ENCODE measurements at places on chromosomes 4 and X.

DNA sequence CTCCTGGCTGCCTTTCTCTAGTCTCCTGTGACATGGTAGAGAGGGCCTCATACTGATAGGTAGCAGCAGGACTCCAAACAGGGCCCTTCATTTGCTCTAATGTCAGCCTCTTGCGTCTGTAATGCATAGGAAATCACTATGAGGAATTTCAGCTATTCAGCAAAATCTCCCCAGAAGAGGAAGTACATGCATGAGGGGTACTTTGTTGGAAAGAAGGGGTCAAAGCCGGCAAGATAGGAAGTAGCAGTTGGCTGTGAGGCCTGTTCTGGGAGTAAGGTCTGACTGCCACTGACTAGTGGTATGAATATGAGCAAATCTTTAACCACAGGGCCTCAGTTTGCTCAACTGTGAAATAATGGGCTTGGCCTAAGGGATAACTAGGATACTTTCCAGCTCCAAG, 283.2 kb downstream of the ARHGAP10 start:
- no peak for DNase-seq

DNA sequence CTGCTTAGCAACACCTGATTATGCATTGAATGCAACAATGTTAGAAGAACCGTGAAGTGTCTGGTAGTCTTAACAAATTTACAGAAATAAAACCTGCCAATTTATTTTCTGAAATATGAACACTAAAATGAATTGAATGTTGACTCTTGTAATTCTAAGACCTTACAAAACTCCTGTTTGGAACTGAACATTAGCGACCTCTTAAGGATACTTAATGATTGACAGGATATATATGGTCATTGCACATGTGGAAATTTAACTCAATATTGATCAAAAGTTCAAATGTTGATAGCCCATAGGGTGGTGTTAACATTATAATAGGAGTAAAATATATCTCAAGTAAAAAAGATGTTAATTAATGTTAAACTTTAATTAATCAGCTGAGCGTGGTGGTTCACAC, 79.1 kb downstream of the TECRL start:
- DNase-seq, result no peak

DNA sequence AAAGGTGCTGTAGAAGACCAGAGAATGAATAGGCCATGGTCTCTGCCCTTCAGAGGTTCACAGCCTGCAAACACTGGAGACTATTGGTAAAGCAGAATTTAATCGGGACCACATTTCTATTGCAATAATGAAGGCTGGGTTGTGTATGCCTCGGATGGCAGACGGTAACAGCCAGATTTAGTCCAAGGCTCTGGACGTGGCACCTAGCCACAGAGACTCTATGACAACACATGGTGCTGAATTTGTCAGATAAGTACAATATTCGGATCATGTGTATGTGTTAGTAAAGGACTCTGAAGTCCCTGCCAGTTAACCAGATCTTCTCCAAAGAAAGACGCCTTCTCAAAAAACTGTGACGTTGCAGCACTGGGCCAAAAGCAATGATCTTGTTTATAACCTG, 129.0 kb downstream of the DCTD start:
- DNase-seq, result peak; percentile 18

GRCh38 chr4:116925900-116926457, 159.4 kb downstream of the TRAM1L1 start:
- no peak for DNase-seq

GRCh38 chrX:151710457-151710856, 5.4 kb upstream of the FATE1 start:
- no peak for DNase-seq

- no peak for DNase-seq
Observed at GRCh38 chr4:17535906-17536305, 20.9 kb downstream of the CLRN2 start.

GRCh38 chr4:140816806-140817510, 60.8 kb upstream of the TBC1D9 start:
- DNase-seq, result no peak

- peak; percentile 57 for DNase-seq
Observed at GRCh38 chr4:64539234-64539849, 130.1 kb upstream of the TECRL start.

DNA sequence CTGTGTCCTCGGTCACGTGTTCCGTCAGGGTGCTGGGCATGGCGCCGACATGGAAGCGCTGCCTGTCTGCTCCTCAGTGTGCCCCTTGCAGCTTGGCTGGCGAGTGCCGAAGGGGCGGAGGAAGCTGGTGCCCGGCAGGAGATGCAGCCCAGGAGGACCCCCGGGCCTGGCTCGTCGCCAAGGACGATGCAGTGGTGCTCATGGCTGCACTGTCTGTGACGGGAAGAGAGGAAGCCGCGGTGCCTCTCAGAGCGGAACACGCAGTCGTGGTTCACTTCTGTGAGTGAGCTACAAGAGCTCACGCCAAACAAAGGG, 38.1 kb downstream of the FGFRL1 start:
- DNase-seq, result no peak

DNA sequence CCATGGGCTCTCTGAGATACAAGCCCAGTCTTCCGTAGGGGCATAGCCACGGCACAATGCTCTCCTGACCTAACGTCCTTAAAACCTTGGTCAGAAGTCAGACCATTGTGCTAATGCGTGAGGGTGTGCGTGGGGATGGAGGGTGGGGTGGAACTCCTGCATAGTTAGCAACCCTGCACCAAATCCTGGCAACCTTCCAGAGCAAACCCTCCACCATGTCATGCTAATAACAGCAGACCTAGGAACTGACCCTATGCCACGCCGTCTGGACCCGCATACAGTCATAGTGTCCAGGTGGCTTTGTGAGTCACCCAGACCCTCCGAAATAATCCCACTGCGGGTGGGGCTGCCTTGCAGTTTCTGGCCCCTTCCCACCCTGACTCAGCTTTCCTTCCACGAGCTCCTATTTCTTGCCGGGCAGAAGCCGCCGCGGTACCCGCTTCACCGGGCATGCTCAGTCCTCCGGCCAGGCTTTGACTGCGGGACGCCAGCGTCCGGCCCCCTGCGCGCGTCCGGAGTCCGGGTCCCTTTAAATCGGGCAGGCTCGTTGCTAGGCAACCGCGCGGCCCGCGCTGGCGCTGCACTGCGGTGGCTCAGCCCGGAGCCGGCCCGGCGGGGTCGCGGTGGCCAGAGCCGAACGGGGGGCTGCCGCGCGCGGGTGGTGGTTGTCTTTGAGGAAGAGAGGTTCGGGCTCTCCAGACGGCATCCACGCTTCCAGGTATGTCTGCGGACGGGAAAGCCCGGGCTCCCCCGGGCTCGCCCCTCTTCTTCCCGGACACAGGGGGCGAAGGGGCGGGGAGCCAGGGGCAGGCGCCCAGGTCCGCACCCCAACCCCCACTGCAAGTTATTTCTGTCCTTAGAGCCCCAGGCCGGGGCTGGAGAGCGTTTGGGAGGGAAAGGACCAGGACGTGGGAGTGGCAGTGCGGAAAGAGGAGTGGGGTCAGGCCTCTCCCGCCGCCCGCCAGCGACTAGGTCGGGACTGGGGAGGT, at the start of gene CCDC160:
Gene CCDC160 (plus strand): TSS at position 557 of the 989 bp plus-strand sequence. CDS start 7,619 bp downstream, outside the sequence.
- DNase-seq, result no peak

DNA sequence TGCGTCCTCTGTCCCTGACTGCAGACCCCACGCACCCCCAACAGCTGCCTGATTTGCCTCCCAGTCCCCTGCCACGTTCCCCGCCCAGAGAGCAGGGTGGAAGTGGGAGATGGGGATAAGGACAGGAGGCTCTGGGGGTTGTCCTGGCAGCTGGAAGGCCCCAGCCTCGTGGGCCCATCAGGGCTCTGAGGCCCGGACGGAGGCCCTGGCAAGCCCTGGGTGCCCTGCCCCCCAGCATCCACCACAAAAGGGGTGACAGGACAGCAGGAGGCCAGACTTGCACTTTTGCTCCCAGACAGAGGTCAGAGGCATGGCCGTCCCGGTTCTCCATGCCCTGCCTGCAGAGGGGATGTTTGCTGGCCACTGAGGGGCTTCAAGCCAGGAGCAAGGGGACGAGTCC, 4.7 kb downstream of the SH3TC1 start:
- no peak for DNase-seq

- DNase-seq, result no peak
Observed at GRCh38 chr4:186762361-186762760, 38.7 kb upstream of the FAT1 start.

DNA sequence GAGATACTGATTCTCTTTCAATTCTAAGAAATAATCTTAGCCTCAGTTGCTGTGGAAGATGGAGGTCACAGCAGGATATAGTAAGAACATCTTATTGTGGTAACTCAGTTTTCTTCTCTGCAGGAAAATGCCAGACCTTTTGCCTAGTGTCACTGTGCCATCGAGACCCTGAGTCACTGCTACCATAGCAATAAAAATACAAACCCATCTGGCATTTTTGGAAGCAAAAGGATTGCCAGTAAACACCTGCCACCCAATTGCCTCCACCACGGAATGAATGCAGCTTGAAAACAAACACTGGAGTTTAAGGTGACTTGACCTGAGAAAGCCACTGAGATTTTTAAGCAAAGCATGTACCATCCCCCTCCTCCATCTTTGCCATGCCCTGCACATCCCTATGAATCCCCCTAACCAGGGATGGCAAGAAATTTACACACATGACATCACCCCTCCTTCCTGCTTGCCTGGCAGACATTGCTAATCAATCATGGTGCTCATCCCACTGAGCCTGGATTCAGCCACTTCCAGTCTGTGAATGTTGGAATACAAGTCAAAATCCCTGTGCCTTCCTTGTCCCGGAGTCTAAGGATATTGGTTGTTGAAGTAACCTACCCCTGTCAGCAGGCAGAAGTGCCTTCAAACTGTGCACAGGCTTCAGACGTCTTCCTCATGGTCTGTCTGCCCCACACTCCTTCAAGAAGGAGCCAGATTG, 59.6 kb upstream of the MAMLD1 start:
- peak; percentile 11 for DNase-seq

DNA sequence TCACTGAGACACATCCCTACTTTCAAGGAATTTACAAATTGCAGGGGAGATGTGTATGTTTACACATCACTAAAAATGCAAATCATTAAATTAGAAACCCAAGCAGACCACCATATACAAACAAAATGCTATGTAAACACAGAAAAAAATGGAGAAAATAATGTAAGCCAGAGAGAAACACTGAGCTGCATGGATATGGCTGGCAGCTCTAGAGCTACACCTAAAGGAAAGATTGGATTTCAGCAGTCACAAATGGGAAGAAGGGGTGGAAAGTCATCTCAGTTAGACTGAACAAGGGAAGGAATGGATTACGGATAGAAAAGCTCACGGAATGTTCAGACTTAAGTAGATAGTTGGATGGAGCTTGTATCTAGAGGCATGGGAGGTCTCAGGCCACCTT, 186.3 kb downstream of the MOSPD2 start:
- no peak for DNase-seq

- no peak for DNase-seq
Observed at GRCh38 chr4:93605163-93605562, 223.4 kb upstream of the ATOH1 start.

DNA sequence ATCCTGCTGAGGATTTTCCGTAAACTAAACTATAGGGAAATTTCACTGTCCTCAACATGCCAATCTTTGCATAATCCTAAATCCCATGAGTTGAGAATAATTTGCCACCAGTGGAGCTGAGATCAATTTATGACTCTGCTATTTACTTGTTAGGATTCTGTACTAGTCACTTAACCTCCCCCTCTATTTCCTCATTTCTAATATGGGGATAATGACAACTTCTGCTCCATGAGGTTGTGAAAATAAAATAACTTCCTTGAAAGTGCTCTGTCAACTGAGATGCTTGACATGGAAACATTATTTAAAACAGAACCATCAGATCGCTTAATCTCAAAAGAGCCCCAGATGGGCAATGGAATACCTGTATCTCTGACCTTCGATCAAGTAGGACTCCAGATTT, 2.6 kb upstream of the FGF16 start:
- DNase-seq, result no peak

DNA sequence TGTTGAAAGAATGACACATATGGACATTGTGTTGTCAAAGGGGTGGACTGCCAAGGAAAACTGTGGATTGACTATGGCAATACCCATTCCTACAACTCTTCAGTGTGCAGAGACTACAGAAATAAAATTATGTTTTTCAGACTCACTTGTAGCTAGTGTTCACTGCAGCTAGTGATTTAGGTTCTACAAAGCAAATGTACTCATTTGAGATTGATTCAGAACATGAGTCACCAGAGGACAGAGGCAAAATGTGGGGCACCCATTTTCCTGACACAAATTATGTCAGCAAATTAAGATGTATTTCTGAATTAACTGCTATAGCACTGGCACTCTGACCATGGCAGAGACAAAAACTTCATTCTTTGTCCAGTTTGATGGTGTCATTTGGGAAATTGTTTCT, 40.7 kb downstream of the SPCS3 start:
- DNase-seq, result no peak

- DNase-seq, result no peak
Observed at GRCh38 chrX:53153581-53153980, 59.6 kb downstream of the KANTR start.

DNA sequence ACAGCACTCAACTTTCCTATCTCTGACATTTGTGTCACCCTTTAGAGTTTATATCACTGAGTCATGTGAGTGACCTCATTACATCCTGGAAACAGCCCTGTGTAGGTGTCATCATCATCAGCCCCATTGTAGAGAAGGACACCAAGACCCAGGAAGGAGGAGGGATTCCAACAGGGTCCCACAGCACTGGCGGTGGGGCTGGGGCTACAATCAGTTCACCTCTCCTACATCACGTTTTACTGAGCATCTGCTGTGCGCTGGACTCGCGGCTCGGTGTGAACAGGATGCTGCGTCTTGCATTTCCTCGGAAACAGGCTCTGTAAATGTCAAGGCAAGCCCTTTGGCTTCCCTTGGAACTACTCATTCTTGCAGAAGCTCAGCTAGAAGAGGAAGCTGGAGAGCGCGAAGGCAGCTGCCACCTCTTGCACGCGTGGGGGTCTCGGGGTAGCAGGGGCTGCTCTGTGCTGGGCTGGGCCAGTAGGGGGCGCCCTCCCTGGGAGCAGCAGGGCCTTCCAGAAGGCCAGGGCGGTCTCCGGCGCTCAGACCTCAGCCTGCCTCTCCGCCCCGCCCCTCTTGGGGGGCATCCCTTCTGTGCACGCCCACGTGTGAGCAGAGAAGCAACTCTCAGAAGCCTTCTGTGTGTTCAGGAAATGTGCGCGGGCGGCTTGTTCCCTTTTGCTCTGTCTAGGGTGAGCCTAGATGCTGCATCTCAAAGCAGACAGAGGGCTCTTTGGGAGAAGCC, 29.0 kb downstream of the REELD1 start:
- no peak for DNase-seq

DNA sequence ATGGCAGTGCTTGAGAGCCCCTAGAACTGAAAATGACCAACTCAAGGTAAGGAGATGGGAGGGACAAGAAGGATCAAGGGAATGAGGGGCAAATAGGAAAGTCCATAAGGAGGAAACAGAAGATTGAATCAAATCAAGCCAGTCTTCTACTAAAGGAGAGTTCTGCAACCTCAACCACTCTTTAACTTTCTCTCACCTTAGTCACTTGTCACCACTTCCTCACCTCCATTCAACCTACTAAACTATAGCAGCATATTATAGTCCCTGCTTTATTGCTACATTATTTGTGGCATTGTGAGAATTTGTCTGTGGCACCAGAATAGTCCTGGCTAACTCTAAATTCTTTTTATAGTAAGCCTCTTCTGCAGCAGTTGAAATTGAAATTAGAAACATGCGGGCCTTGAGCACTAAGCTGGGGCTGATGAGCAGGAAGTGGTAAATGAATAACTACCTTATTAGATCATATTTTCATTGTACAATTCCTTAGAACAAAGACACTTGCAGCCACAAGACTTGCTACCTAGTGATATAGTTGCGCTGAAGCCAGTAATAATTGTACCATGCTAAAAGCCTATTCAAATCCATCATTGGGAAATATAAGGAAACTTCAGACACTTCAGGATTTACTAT, 336.9 kb downstream of the ZNF674 start:
- DNase-seq, result no peak

Measured in NCI-H1694 (cell line).